ENCODE measurements at places on chromosomes 2 and 18.

DNA sequence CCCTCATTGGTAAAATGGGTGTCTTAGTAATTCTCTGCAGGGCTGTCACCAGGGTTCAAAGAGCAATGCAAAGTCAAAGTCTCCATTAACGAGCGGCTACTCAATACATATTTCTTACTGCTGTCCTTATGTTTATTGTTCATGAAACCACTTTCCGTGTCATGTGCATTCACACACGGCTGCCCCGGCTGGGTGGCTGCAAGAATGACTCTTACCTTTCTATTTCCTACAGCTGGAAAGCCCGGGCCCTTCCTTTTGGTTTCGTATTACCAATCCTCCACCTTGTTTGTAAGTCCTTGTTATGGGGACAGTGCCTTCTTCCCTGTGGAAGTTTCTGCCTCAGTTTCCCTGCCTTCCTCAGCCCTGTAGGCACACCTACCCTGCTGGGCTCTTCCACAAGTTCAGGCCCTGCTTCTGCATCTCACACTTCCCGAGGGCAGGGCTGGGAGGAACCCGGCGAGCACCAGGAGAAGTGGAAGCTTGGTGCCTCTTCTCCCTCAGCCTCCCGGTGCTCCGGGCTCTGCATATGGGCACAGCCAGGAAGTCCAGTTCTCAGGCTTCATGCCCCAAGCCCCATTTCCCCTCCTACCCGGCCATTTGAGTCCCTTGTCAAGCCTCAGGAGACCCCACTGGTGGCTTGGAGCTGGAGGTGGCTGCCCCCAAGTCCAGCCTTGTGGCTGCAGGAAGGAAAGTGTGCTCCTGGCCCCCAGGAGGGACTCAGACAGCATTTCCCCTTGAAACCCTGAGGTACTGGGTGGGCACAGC lies 18.7 kb upstream of the ACKR3 start:
- no peak for DNase-seq

DNA sequence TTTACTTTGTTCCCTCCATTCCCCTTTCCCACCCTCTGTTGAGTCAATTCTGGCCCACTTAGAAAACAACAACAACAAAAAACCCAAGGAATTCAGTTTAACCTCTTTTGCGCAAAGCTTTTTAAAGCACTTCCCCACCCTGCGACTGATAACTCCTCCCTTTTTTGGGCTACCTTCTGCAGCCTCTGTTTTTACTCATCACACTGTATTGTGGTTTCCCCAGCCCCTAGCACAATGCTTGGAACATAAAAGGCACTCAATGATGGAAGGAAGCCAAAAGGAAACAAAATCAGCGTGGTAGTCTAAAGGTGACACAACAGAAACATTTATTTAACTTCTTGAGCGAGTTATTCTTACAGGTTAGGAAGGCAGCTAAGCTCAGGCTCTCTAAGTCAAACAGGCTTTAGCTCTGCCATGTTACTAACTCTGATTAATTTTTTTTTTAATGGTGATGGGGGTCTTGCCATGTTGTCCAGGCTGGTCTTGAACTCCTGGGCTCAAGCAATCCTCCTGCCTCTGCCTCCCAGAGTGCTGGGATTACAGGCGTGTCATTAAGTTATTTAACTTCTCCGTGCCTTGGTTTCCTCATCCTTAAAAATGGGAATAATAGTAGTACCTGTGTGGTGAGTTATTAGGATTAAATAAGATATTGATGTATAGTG lies 1.3 kb downstream of the CEP68 start:
- DNase-seq, result no peak

DNA sequence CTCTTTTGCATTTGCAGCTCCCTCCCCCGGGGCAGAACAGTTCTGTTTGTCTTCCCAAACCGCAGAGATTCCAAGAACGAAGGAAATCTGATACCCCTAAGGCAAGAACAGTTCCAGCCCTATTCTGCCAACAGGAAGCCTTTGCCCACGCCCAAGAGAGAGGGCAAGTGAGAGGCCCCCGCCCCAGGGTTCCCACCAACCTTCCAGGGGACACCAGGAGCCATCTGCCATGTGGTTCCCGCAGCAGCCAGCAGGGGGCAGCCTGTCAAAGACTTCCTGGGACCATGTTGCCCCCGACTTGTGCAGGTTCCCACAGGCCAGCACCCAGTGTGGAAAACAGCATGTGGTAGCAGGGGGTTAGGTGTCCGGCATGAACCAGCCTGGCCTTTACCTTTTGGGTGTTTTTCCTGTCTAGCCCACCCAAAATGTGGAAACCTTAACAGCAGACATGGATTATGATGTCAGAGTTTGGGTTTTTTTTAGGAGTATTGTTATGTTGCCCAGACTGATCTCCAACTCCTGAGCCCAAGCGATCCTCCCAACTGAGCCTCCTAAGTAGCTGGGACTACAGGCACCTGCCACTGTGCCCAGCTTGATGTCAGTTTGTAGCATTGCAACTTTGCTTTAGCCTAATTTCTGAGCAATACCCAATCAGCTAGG lies 21.7 kb upstream of the EFHD1 start:
- DNase-seq, result peak; percentile 21

DNA sequence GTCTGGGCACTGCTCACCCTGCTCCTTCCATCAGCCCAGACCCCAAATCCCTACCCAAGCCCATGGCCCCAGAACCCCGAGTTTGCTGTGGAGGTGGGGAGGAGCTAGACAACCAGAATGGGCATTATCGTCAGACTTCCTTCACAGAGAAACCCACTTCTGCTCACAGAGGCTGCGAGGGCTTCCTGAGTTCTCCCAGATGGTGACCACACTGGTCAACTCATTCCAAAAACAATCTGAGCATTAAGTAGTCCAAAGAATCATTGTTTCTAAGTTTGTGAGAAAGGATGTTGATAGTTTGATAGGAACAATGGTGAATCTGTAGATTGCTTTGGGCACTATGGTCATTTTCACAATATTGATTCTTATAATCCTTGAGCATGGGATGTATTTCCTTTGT lies 60.2 kb downstream of the LRRC30 start:
- DNase-seq, result no peak

DNA sequence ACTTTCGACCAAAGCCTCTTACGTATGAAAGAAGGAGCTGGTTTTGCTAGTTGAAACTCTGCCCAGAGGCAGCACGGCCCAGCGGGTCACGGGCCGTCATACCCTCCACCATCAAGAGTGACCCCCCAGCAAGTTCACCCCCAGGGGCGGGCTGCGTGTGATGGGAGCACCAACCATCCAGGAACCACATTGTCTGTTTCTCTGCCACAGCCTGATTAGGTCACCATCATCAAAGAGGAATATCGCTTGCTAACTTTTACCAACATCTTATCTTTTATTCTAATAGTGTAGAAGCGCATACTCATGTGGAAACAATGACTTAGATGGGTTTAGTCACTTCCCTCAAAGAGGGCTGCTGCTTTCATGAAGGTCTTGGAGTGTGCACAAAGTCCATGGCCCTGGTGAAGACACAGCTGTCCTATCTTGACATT lies 116.6 kb upstream of the SMIM21 start:
- peak; percentile 18 for DNase-seq

- no peak for DNase-seq
These were observed 69.1 kb upstream of the AFF3 start for GRCh38 chr2:100211521-100211920.

- DNase-seq, result no peak
These were observed 71.3 kb downstream of the SLC25A12 start for GRCh38 chr2:171822525-171823322.

- DNase-seq, result no peak
These were observed 433.0 kb upstream of the REG3G start for GRCh38 chr2:78592491-78592890.

DNA sequence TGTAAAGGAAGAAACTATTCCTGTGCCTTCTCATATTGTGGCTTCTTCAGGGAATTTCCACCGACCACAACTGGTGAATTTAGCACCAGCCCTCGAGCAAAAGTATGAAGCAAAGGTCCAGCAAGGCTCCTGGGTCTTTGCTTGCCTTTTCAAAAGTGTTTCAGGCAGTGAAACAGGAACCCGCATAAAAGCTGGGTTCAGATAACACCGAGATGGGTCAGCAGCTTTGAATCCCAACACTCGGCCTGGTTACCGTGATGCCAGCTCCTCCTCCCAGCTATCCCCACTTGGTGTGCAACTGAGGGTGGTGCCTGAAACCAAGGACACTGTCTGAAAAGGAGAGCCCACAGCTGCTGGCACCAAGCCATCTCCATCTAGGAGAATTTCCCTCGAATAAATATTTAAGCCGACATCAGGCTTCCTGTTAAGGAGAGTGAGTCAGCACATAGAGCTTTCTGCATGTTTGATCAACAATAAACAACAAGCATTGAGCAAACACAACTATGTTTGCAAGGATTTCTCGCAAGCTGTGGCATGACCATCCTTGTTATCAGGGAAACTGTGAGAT lies 69.5 kb downstream of the ANTXR1 start:
- DNase-seq, result peak; percentile 56

- DNase-seq, result no peak
These were observed 42.9 kb downstream of the STON1 start for GRCh38 chr2:48572816-48573215.

GRCh38 chr2:238391042-238391689 lies 35.6 kb upstream of the ASB1 start:
- no peak for DNase-seq

DNA sequence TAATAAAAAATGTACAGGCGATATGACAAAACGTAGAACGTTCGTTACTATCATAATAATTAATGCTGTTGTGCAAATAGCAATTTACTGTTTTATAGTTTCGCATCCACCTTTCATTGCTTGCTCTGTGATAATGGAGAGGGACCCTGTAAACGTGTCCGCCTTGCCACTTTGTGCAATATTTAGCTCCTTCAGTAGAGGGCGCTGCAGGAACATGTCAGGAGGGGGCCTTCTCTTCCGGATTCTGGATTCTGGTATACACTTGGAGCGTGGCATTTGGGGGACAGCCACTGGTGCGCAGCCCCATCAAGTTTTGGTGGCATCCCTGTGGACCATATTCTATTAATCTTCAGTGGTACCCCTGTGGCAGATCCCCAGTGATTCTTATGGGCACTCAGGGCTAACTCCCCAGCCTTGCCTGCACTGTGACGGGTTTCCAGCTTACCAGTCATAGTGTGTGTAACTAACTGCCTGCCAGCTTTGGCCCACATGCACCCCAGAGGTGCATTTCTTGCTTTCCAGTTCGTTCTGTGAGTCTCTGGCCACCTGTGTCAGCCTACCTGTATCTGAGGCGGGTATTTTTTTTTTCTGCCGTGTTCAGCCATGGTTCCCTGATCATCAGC lies 140.3 kb downstream of the CYRIA start:
- no peak for DNase-seq

DNA sequence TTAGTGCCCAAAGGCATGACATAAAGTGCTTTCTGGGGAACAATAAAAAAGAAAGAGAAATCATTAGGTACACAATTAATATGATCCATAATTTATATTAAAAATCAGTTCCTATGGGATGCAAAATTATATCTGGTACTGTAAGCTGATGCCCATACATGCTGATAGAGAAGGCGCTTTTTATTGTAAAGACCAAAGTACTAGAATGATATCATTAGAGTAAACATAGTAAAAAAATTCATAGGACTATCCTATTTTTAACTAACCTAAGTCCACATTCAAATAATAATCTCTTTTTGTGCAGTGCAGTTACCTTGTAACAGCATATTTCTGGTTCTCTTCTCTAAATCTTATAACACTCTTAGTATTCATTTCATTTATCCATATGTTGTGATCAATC lies 252.2 kb downstream of the ASXL3 start:
- no peak for DNase-seq

DNA sequence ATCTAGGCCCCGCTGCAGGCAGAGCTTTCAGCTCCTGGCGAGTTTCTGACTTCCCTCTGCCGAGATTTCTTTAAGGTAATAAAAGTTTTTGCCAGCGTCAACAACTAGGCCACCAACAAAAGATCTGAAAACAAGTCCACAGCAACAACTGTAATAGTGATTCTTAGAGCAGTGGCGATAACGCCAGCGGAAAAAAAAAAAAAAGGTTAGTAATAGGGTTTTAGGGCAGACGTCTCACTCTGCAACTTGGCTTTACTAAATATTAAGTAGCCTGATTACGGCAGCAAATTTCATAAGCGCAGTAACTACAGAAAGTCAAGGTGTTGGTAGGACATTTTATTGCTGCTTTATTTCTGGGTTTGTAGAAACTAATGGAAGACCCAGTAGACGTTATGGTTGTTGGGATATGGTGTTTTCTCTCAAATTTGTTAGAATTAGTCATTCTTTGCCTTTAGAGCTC lies 481 bp downstream of the SLC30A6 start:
- DNase-seq, result no peak

DNA sequence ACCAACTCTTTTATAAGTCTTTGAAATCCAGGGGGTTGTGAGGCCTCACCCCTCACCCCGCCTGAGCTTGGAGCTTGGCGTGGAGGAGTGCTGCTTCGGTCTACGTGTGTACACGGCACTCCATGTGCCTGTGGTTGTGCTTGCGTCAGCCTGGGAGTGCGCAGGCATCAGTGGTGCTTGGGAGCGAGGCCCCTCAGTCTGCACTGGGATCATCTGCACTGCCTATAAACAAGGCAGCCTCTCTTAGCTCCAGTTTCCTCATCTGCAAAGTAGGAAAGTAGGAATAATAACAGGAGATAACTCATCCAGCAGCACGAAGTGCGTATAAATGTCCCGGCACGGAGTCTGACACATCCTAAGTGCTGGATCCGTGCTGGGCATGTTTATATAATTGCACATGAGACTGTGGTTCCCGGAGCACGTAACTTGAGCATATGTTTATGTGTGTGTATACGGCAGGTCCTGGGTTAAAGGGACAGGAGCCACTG lies 1.2 kb downstream of the GYPC start:
- peak; percentile 85 for DNase-seq
